ENCODE measurements at places on chromosomes 1 and 21. TPM values are rescaled to one million over a fixed set of nuclear protein-coding genes. Genes with fewer than 3 reads are reported as not detected.

Gene SMCP
- not detected for total RNA-seq

Gene ADORA1
- total RNA-seq, result 0.73 TPM

Gene LRRC38
- not detected for total RNA-seq

Gene OR2W3
- total RNA-seq, result not detected

Gene PLOD1
- 78.9 TPM for total RNA-seq

Gene LCE2B
- total RNA-seq, result not detected

Gene LIX1L
- total RNA-seq, result 8.5 TPM

Gene MORC3
- 3.1 TPM for total RNA-seq

Gene SLFNL1
- total RNA-seq, result not detected

Gene MACO1
- 8.2 TPM for total RNA-seq

Gene CASQ2
- not detected for total RNA-seq

Gene LINGO4
- not detected for total RNA-seq

Gene CNKSR1
- 0.35 TPM for total RNA-seq

Gene ZNF691
- total RNA-seq, result 5.8 TPM

Gene RPE65
- total RNA-seq, result not detected

Gene PLD5
- 1.3 TPM for total RNA-seq

Gene KRTAP12-4
- total RNA-seq, result not detected

Gene KPRP
- not detected for total RNA-seq

Gene ANGPTL1
- total RNA-seq, result not detected

Gene CD1C
- not detected for total RNA-seq
